ENCODE measurements at places on chromosomes 2 and 18. TPM values are rescaled to one million over a fixed set of nuclear protein-coding genes. Genes with fewer than 3 reads are reported as not detected.
A peak's percentile ranks its signal among the peaks of the same experiment; 100 is the strongest.

IL36G gene
- 14.0 TPM for total RNA-seq

DNA sequence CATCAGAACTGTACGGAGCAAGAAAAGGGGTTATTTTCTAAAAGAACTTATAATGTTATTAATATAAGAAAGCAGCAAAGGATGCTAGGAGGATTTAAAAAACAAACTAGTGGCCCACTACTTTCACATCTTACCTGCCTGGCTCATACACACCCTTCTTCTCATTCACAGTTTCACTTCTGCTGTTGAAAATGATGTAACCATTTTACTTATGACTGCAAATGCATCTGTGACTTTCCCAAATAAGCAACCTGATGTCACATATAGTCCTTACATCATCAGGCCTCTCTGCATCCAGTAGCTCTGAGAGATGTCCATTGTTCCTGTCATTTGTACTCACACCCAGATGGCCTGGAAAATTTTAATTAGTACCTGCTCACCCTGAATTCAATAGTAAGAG, 101.8 kb upstream of the MYO3B start:
- no peaks in the 10 kb centered on the region for H3K4me1 ChIP-seq
- H3K27me3 ChIP-seq: no peaks in the 10 kb centered on the region
- no peak for DNase-seq
- peaks cover 22% of the 10 kb centered on the region for H3K36me3 ChIP-seq
- no peak overlapping the region for H3K4me3 ChIP-seq

DNA sequence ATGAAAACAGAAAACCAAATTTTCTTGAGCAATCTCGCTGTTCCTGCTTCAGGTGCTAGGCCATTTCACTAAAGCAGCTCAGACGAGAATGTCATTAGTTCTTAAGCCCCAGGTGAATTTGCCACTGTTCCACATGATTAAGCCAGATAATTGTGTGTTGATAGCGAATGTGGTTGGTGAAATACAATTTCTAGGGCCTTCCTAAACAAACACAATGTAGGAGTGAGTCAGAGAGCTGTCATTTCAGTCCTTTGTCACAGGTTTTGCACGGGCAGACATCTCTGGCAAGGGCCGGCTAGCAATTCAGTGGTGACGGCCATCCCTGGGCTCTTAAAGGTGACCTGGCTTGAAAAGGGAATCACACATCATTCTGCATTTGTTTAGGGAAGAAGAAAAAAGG, 170.7 kb downstream of the TMEM182 start:
- no peaks in the 10 kb centered on the region for H3K36me3 ChIP-seq
- no peaks in the 10 kb centered on the region for H3K27me3 ChIP-seq
- no peak for DNase-seq
- no peak overlapping the region for H3K27ac ChIP-seq
- no peak overlapping the region for H3K4me3 ChIP-seq

GRCh38 chr2:26469092-26469710, 8.7 kb downstream of the OTOF start:
- no peak overlapping the region for H3K4me3 ChIP-seq
- H3K36me3 ChIP-seq: no peaks in the 10 kb centered on the region
- no peak overlapping the region for H3K27ac ChIP-seq
- no peaks in the 10 kb centered on the region for H3K27me3 ChIP-seq
- no peaks in the 10 kb centered on the region for H3K4me1 ChIP-seq
- DNase-seq: no peak

- H3K27ac ChIP-seq: no peak overlapping the region
- DNase-seq: no peak
- H3K4me3 ChIP-seq: no peak overlapping the region
- no peaks in the 10 kb centered on the region for H3K27me3 ChIP-seq
Measured at GRCh38 chr2:76932550-76932949, 589.6 kb downstream of the LRRTM4 start.

PMS1 gene
- 8.0 TPM for total RNA-seq

RND3 gene
- 45.7 TPM for total RNA-seq

DNA sequence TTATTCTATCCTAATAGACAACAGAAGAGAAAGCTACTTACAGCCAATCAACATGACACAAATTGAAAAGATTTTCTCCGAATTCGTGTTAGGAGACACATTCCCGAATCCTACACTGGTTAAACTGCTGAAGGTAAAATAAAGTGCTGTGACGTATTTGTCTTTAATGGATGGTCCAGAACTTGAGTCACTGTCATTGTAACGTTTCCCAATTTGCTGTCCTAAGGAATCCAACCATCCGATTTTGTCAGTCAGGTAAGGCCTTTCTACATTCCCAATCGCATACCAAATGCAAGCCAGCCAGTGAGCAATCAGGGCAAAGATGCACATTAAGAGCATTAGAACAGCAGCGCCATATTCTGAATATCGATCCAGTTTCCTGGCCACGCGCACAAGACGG, 91.2 kb downstream of the GCA start:
- DNase-seq: no peak
- H3K27ac ChIP-seq: no peak overlapping the region
- no peak overlapping the region for H3K4me3 ChIP-seq
- H3K27me3 ChIP-seq: no peaks in the 10 kb centered on the region
- H3K36me3 ChIP-seq: no peaks in the 10 kb centered on the region
- no peaks in the 10 kb centered on the region for H3K4me1 ChIP-seq

DNA sequence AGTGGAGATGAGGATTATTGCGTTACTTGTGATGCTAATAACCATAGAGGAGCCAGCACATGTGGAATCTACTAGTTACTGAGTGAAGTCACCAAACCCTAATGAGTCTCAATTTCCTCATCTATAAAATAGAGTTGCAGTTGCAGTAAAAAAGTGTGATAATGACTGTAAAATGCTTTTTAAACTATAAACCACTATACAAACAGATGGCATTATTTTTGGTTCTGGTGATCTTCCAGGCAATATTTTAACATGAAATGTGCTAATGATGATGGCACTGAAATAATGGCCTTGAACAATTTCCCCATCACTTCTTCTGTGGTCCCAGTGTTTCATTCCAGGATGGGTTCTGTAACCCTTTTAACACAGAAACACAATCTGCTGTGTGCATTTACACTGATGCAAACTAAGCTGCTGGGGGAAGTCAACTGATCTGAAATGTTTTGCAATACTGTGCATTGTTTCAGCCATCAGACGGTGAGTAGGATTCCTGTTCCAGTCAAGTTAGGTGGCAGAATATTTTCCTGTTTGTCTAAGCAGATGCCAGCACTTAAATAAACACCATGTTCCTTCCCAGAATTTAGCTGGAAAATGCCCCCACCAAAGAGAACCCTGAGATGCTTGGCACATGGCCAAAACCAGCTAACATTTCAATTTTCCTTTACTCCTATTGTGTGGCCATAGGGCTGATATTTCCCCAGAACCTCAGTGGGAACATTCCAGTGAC, 52.6 kb downstream of the TACR1 start:
- H3K27me3 ChIP-seq: no peaks in the 10 kb centered on the region
- H3K4me1 ChIP-seq: no peaks in the 10 kb centered on the region
- DNase-seq: no peak
- no peak overlapping the region for H3K4me3 ChIP-seq
- H3K27ac ChIP-seq: no peak overlapping the region
- no peaks in the 10 kb centered on the region for H3K36me3 ChIP-seq

GRCh38 chr18:27605107-27605834, 420.2 kb upstream of the CHST9 start:
- no peaks in the 10 kb centered on the region for H3K36me3 ChIP-seq
- H3K27ac ChIP-seq: no peak overlapping the region
- no peaks in the 10 kb centered on the region for H3K27me3 ChIP-seq

DNA sequence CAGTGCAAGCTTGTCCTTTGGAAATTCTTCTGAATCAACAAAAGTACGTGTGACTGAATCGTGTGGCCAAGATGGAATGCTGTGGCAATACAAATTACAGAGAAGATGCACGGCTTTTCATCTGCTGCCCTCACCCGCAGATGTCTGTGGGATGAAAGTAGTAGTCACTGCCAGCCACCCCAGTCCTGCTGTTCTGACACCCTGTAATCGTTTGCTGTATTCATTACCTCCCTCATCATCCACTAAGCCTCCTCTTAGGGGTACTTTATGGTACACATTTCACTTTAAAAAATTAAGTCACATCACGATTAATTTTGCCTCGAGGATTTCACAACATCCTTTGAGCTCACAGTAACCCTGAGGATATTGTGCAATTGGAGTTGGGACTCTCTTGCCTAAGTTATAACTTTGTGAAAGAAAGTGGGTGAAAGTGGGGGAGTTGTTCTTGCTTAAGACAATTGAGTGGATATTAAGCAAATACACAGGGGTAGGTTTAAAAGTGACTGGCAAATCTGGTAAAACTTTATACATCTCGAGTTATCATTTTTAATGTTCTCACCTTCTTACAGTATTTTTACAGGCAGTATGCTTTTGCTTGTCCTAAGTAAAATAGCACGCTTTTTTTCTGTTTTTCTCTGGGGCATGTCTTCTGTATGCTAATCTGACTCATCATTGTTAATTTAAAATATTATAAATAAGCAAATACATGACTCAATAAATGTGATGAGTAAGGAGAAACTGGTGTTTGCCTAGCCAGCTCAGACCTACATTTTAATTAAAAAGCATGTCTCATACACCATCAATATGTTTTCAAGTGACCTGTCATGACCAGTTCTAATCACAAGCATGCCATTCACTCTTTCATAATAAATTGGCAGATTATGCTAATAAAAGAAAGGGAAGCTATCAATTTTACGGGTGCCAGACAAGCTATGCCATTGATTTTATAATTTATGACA, 680.9 kb downstream of the IRS1 start:
- peaks cover 66% of the 10 kb centered on the region for H3K4me1 ChIP-seq
- peak overlapping the region; percentile 30 for H3K4me3 ChIP-seq

- peaks cover 11% of the 10 kb centered on the region for H3K4me1 ChIP-seq
- no peak overlapping the region for H3K27ac ChIP-seq
- DNase-seq: no peak
- no peak overlapping the region for H3K4me3 ChIP-seq
- H3K36me3 ChIP-seq: no peaks in the 10 kb centered on the region
Measured at GRCh38 chr2:68787356-68787755, 52.7 kb downstream of the ARHGAP25 start.

GRCh38 chr18:59917422-59917821, 17.6 kb downstream of the PMAIP1 start:
- H3K4me3 ChIP-seq: no peak overlapping the region
- H3K36me3 ChIP-seq: no peaks in the 10 kb centered on the region
- DNase-seq: no peak
- no peaks in the 10 kb centered on the region for H3K27me3 ChIP-seq
- H3K4me1 ChIP-seq: peaks cover 10% of the 10 kb centered on the region
- no peak overlapping the region for H3K27ac ChIP-seq

DNA sequence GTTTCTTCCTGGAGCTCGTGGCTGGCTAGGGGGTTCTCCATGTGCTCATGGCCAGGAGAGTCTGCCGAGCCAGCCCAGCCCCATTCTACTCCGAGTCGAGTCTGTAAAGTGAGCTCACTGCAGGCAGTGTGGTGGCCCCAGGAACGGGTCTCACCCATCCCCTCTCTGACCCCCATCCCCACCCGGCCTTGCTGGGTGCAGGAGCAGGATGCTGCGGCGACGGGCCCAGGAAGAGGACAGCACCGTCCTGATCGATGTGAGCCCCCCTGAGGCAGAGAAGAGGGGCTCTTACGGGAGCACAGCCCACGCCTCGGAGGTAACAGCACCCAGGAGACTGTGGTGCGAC, 1.4 kb downstream of the ANO7 start:
- H3K36me3 ChIP-seq: no peaks in the 10 kb centered on the region
- no peak for DNase-seq
- peaks cover 17% of the 10 kb centered on the region for H3K27me3 ChIP-seq

DNA sequence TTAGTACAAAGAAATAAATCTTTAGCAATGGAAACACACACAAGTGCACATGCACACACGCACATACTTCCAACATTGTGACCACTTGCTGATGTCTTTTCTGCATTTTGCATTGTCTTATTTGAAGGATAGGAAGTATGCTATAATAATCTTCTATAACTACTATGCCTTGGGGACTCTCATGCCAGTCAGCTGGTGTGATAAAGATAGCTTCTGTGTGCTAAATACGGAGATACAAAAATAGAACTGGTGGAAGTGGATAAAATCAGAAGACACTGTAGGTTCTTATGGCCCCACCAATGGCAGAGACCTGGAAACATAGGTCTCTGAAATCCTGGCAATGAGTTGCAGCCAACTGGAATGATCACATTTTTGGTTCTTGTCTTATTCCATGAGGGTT, 31.5 kb upstream of the RASGRP3 start:
- no peaks in the 10 kb centered on the region for H3K27me3 ChIP-seq
- H3K36me3 ChIP-seq: no peaks in the 10 kb centered on the region
- no peak for DNase-seq
- H3K27ac ChIP-seq: no peak overlapping the region

ZNF385B gene
- 1.9 TPM for total RNA-seq

DNA sequence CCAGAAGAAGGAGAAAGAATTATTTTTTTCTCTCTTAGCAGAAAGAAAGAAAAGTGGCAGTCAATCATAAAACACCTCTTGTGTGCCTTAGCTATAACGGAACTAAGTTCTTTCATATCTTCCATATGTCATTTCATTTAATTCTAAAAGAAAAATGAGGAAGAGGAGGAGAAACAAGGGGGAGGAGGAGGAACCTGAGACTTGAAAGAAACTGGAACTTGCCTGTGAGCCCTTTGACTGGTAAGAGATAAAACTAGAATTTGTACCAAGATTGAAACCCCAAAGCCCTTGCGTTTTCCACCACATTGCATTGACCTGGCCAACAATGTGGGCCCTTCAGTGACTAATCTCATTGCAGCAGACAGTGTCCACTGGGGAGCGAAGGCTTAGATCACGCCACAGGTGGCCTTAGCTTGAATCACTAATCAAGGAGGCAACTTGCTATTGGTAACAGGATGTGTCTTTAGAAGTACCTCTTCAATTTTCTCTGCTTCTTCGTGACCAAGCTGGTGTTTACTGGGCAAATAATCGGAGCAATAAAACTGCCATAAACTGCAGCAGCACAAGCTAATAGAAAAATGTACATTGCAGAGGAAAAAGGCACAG, 307.9 kb downstream of the CLIP4 start:
- no peaks in the 10 kb centered on the region for H3K4me1 ChIP-seq
- no peak for DNase-seq
- no peak overlapping the region for H3K27ac ChIP-seq
- no peaks in the 10 kb centered on the region for H3K36me3 ChIP-seq

- no peaks in the 10 kb centered on the region for H3K36me3 ChIP-seq
- DNase-seq: no peak
- H3K4me1 ChIP-seq: no peaks in the 10 kb centered on the region
- peak within 1 kb of the TSS; percentile 16 for H3K4me3 ChIP-seq
Measured at GRCh38 chr2:3594493-3595281, at the start of gene COLEC11. Gene COLEC11, plus strand, starts transcription at chr2:3595112. Its CDS starts 9,229 bp downstream, at chr2:3604341.

GRCh38 chr2:45397292-45397691, 213.8 kb downstream of the SRBD1 start:
- no peaks in the 10 kb centered on the region for H3K27me3 ChIP-seq
- no peaks in the 10 kb centered on the region for H3K4me1 ChIP-seq
- no peak overlapping the region for H3K4me3 ChIP-seq
- peaks cover 6% of the 10 kb centered on the region for H3K36me3 ChIP-seq
- no peak overlapping the region for H3K27ac ChIP-seq

- peak; percentile 80 for DNase-seq
- no peak overlapping the region for H3K4me3 ChIP-seq
- H3K27me3 ChIP-seq: peaks cover 19% of the 10 kb centered on the region
- H3K4me1 ChIP-seq: peaks cover 66% of the 10 kb centered on the region
Measured at GRCh38 chr2:237483018-237483731, 3.9 kb upstream of the MLPH start.

Measured in suprapubic skin (tissue), 4 donors.